Stimulated activated CD4-positive, alpha-beta T cell treated with anti-CD3 and anti-CD28 coated beads, Interleukin-15, amount 100 ng/mL, for 1 hour (primary cell): ENCODE measurements at places on chromosomes 1 and 21.
A peak's percentile ranks its signal among the peaks of the same experiment; 100 is the strongest.

DNA sequence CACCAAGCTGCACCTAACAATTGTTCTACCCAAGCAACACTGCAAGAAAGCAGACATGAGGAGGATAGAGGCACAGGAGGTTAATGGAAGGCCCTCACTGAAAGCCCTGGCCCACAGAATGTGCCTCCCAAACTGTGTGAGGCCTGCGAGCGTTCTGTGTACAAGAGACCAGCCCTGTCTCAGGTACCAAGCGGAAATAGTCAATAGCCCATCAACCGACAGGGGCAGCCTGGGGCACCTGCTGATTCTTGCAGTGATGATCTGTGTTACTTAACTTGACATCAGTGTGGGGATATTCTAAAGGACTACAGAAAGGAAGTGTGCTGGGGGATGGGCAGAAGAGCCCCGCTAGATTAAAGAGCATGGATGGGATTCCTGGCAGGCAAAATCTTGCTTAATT lies 392.4 kb downstream of the KCNH1 start:
- no peak for DNase-seq

DNA sequence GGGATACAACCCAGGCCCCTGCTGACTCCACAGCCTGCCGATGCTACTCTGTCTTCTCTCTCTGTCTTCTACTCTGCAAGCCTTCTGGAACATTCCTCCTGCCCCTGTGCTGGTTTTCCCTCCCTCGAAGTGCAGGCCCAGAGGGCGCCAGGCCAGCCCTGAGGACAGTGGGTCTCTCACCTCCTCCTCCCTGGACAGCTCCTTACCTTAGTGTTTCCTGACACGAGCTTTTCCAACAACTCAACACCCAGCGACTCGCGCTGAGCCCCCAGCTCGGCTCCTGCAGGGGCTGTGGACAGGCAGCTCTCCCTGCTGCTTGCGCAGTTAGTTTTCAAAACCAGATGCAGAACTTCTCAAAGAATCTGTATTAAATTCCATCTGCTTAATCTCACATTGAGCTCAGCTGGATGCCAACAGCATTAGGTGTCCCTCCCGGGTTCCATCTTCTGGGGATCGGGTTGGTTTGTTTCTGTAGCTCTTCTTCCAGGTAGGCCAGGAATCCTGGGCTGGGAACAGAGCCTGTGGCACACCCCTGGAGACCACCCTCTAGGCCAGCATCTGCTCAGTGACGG lies 54.2 kb downstream of the PTPRU start:
- no peak for DNase-seq

GRCh38 chr1:9882296-9882944 lies 27.6 kb downstream of the CTNNBIP1 start:
- no peak for DNase-seq

DNA sequence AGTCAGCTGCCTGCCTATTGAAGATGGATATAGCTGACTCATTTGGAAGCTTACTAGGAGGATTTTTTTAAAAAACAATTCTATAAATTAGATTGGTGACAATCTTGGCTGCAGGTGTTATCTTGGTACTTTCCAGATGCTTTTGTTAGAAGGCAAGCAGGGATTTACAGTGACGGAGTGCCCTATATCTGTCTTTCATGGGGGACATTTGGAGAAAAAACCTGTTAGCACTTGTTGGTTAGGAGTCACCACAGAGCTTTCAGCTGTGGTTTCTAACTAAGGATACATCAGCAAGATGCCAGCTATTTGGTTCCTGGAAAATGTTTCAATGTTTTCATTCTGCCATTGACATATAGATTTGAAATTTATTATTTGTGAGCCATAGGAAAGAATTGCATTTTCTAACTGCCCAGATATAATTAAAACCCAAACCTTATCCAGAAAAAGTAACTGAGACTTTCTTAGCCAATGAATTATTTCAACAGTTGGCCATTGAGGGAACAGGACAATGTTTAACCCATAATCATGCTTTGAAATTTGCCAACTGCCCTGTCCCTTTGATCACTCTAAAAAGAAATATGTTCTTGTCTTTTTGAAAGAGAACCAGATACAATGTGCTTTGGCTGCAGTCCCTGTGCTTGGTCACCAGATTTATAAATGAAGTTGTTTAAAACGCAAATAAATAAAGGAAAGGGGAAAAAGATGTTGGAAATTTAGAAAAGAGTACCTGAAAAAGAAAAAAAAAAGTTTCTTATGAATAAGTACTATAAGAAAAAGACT lies 761.0 kb upstream of the CXADR start:
- DNase-seq: no peak

DNA sequence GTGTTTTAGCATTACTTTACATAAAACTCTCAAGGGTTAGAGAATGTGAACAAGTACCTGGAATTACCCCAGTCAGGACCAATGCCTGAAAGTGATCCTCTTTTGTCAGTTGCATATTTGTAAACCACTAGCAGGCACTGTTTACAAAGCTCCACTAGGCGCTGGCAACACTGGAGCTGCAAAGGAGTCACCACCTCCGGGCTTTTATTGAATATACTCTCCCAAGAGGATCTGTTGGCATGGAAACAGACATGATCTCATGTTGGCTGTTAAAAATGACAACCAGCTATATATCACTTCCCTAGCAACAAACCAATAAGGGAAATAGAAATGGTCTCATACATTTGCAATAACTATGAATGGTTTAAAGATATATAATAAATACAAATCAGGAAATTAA lies 116.0 kb downstream of the TTLL7 start:
- no peak for DNase-seq

- DNase-seq: peak; percentile 6
Measured at GRCh38 chr21:26169611-26170470, 729 bp downstream of the APP start.

GRCh38 chr1:41419584-41420295 lies 58.5 kb downstream of the FOXO6 start:
- no peak for DNase-seq

DNA sequence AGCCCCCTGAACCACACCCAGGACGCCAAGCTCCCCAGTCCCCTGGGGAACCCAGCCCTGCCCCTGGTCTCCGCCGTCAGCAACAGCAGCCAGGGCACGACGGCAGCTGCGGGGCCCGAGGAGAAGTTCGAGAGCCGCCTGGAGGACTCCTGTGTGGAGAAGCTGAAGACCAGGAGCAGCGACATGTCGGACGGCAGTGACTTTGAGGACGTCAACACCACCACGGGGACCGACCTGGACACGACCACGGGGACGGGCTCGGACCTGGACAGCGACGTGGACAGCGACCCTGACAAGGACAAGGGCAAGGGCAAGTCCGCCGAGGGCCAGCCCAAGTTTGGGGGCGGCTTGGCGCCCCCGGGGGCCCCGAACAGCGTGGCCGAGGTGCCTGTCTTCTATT lies 42.7 kb upstream of the ARHGEF16 start:
- no peak for DNase-seq

- DNase-seq: no peak
Measured at GRCh38 chr1:192489047-192489446, 86.5 kb upstream of the RGS1 start.

GRCh38 chr1:191582169-191582568 lies 576.1 kb upstream of the RGS18 start:
- DNase-seq: no peak

DNA sequence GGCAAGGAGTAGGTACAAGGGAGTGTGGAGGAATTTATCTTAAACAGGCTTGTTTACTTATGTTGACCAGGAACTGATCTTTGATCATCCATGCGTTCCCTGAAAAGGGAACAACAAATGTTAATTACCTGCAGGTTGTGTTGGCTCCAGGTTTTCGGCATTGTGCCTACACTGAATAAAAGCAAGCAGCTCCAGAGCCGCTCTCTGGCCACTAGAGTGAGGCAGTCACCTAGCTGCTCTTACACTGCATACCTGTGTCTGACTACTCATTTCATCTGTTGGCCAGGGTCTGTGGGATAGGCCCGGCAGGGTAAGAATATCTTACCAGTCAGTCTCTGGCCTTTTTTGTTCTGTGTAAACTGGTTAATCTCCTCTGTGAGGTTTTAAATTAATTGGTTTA lies 183.6 kb downstream of the HFM1 start:
- DNase-seq: no peak

- no peak for DNase-seq
Measured at GRCh38 chr1:207430602-207431001, 23.5 kb upstream of the CR2 start.

GRCh38 chr1:231986631-231987336 lies 360.2 kb downstream of the DISC1 start:
- no peak for DNase-seq

DNA sequence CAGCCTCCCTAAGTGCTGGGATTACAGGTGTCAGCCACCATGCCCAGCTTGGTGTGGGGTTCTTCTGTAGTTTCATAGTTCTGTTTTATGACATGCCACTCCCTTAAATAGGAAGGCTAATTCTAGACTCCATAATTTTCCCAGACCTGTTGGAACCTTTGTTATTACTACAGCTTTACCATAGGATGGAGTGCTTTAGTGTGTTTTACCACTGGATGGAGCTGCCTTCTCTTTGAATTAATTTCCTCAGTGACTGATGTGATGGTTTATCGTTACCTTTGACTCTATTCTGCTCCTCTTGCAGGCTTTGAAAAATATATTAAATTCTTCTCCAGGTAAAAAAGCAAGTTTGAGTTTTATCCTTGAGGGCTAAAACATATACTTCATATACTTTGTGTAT lies 84.6 kb upstream of the NEK7 start:
- no peak for DNase-seq

- no peak for DNase-seq
Measured at GRCh38 chr1:94539496-94539895, 2.1 kb downstream of the F3 start.

DNA sequence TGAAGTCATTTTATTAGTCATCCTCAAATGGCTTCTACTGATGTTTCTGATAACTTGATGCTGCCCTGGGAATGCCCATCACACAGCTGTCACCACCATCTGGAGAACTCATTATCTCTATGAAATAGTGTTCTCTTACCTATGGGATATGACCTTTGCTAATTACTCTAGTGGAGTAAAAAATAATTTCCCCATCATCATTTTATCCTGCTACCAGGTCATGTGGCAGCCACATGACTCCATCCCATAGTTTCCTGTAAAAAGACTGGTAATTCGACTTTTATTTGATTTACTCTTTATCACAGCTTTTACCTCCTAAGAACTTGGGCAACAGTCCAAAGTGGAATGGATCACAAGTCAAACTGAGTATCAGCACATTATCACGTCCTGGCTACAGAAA lies 76.1 kb upstream of the USP25 start:
- DNase-seq: no peak

DNA sequence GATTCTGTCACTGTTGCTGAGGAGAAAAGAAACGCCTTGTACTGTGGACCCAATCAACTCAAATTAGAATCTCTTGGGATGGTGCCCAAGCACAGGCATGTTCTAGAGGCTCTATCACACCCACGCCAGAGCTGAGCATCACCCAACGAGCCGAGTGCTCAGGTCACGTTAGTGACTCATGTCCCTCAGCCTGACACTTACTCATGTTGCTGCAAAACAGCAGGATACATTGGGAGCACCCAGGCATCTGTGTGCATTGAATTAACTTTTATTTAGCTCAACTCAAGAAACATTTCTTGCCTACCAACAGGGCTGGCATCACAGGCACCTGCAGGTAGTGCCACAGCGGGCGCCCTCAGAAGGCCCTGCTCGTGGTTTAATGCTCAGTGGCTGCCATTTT lies 149.8 kb downstream of the ETS2 start:
- no peak for DNase-seq

DNA sequence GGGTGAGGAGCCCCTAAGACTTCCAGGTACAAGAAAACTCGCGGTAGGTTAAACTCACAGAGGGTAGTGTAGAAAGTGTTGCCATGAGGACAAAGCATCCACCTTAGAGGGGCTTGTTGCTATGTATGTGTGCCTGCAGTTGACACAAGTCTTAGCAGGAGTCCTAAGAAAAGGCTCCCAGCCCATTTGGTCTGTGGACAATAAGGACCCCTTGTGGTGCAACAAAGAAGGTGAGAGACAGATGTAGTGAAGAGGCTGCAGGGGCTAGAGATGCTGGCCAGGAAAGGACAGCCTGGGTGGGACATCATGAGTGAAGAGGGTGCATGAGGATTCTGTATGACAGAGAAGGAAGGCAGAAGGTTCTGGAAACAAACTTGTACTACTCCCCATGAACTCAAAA lies 36.3 kb upstream of the IL10 start:
- DNase-seq: peak; percentile 20

- no peak for DNase-seq
Measured at GRCh38 chr1:6811583-6811982, 26.3 kb downstream of the CAMTA1 start.

DNA sequence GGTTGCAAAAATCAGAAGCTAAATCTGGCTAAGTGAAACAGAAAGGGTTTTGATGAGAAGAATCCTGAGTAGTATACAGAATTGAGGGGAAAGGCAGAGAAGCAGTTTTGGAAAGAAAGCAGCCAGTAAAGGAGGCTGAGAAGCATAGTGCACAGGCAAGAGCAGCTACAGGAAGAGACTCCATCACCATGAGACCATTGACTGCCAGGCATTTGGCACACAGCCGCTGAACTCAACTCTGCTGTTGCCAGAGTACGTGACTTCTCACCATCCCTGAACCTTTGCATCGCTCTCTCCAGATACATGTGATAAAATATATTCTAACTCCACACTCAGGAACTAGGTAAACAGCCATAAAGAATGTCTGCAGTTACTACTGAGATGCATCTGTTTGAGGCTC lies 128.3 kb upstream of the C1orf21 start:
- no peak for DNase-seq

DNA sequence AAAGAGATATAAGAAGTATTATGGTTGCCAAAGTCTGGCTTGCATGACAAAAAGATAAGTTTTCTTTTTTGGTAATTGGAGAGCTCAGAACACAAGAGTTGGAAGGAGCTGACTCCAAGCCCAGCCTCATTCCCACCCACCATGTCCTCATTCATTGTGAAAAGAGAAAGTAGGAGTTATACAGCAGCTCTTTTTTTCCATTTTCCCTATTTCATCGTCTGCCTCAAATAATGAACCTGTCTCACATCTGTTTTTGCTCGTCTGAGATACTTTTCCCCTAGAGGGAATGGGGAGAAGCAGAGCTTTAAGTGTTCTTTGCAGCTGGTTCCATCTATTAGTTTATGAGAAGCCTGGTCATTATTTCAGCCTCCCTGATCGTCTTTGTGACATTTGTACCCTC lies 34.7 kb downstream of the AGT start:
- no peak for DNase-seq

- DNase-seq: no peak
Measured at GRCh38 chr1:228100822-228101613, 2.1 kb downstream of the C1orf35 start.

DNA sequence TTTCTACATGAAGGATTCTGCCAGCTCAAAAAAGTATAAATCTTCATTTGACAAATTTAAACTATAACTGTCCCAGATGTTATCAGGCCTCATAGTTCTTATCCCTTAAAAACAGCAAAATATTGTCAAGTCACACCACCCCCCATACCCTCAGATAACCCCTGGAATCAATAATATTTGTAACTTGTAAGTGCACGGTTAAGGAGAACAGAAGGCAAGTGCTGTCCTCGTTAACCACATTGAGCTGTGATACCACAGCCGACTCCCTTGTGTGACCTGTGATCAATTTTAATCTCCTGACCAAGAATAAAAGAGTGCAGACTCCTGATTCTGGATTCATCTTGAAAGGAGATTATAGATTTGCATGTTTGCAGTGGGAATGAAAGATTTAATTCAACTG lies 310.7 kb downstream of the DPYD start:
- no peak for DNase-seq
